MG63 (cell line): ENCODE measurements at places on chromosomes 13 and 19. TPM values are rescaled to one million over a fixed set of nuclear protein-coding genes. Genes with fewer than 3 reads are reported as not detected.
A peak's percentile ranks its signal among the peaks of the same experiment; 100 is the strongest.

DNA sequence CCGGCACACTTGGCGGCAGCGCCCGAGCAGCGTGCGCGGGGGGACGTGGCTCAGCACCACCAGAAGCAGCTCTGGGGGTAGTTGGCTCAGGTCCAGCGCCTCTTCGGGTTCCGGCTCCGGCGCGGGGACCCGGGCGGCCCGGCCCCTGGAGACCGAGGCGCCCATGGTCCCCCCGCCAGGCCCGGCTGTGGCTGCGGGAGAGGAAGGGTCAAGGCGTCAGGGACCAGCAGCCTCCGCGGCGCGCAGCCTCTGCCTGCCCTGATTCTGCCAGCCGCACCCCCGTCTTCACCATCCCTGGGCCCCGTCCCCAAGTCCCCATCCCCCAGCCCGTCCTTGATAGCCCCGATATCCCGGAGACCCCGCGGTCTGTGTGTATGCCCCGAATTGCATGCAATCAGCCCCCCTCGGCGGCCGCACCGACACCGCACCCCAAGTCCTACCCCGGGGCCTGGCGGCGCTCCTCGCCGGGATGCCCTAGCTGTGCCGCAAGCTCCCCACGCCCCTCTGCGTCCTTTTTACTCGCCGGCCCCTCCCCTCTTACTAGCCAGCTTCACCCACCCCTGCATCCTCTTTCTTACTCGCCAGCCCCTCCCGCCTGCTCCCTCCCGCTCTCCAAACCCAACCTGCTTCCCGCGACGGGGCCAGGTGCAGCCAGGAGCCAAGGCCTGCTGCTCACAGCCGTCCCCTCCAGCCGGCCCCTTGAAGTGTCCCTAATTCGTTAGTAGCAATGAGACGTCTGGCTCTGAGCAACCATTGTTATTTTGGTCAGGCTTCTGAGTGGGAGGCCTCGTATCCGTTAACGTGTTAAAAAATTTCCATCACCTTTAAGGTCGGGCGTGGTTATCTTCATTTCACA is at the start of gene FBXO27:
Gene FBXO27 (minus strand): TSS at position 487 of the 856 bp plus-strand sequence. CDS start 322 bp downstream, at position 165.
- no peak for DNase-seq

GRCh38 chr13:46595885-46596275 is 42.9 kb downstream of the LRCH1 start:
- no peak for DNase-seq

DNA sequence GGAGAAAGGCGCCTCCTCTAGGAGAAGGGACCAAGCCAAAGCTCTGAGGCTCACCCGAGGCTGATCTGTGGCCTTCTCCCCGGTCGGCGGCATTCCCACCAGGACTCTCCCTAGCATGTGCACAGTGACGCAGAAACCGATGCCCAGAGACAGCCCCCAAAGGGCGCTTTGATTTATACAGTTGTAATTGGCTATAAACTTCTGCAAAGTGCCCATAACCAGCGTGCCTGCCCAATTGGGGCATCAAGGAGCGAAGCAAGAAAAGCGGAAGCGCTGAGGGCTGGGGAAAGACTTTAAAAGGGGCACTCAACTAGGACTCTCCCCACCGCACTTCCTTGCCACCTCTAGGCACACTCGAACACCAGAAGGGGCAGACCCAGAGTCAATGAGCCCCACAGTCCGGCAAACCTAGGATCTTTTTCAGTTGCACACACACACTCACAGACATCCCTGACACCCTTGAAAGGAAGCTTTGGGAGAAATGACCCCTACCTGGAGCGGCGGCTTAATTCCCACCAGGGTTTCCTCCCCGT is 1.8 kb downstream of the CDX2 start:
- no peak for DNase-seq

GRCh38 chr19:39833464-39834286 is at the start of gene DYRK1B:
TSS of gene DYRK1B (minus strand) at chr19:39834162. CDS start at chr19:39831867, 2,295 bp downstream.
- peak; percentile 31 for DNase-seq

- peak; percentile 97 for DNase-seq
These were observed at the start of gene PLEKHG2 for GRCh38 chr19:39412100-39412866. TSS of gene PLEKHG2 (plus strand) at chr19:39412669. CDS start at chr19:39414087, 1,418 bp downstream.

DNA sequence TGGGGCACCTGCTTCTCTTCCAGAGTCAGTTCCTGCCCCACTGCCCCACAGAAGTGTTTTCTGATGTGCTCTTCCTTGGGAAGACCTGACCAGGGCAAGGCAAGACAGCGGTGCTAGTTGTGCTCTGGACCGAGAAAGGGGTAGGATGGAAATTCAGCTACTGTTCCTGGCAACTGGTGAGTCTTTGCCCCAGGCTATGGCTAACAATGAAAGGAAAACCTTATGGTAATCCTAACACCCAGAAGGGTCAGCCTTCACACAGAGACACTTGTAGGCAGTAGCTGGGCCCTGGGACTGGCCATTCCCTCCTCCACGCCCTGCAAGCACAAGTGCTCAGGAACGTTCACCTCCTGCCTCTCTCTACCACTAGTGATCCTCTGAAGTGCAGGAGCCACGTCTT is 9.6 kb upstream of the CYSLTR2 start:
- DNase-seq = no peak

- no peak for DNase-seq
These were observed 5.0 kb upstream of the APOE start for GRCh38 chr19:44900328-44901244.

DNA sequence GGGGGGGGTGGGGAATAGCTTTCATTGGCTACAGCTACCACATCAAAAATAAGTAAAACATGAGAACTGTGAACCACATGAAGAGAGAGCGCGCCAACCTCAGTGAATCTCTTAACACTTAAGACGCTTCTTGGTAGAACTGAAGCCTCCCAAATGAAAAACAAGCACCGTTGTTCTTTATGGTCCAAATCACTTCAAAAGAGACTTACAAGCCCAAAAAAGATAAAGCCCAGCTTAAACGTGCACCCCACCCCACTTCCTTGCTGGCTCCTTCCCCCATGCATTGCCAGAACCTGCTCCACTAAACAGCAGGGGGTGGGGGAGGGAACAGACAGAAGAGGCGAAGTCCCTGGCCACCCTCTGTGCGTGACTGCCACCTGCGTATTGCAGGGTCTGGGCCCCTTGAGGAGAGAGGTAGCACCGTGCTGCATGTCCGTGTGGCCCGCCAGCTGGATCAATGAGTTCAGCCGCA is 479.1 kb downstream of the FOXO1 start:
- DNase-seq = no peak

DNA sequence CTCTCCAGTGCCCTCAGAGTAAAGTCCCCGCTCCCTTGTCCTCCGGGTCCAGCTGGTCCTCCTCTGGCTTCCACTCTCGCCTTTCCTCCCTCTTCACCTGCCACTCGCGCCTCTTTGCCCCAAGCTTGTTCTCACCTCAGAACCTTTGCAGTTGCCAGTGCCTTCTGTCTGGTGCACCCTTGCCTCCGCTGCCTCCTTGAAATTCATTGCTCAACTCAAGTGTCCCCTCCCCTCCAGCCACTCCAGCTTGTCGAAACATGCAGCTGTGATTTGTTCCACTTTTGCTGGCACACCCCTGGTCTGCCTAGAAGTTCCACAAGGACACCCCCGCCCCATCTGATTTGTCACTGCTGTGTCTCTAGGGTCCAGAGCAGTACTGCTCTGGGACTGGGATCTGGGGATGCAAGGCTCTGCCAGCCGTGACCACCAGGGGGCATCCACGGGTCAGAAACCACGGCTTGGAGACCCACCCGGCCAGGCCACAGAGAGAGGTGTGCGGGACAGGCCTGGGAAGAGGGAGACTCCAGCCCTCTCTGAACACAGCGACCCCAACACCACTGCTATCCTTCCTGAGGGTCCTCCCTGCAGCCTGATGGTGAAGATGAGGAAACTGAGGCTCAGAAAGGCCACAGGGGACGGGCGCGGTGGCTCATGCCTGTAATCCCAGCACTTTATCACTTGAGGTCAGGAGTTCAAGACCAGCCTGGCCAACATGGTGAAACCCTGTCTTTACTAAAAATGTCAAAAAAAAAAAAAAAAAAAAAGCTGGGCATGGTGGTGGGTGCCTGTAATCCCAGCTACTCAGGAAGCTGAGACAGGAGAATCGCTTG is 49.9 kb downstream of the AP1M1 start:
- DNase-seq = peak; percentile 77

DNA sequence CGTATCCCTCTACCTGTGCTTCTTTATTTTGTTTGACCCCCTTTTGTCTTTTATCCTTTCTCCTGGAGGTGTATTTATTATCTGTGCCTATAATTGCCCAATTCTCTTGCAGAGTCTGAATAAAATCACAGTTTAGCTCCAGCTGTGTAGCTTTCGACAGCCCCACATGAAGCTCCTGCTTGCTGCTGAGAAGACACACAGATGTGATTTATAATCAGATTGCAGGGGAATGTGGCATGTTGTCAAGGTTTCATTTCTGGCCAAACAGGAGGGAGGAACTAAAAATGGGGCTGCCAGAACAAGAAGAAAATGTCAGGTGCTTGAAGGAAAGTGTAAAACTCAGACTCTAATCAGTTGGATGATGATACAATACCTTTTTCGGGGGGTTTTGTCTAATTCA is 22.7 kb downstream of the CCNA1 start:
- DNase-seq = no peak

DNA sequence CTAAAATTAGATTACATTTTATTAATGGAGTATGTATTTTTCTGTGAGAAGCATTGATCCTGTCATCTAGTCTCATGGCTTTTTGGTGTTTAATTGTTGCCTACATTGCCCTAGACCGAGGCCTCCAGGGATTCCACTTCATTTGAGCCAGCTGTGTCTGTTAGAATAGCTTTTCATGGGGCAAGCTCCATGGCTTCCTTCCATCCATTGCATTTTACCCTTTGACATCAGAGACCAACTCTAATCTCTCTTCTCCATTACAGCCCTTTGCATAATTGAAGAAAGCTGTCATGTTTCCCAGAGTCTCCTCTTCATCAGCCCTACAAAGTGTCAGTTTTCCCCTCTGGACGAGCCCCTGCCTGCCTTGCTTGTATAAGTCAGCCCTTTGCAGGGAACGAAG is 70.6 kb downstream of the MTUS2 start:
- no peak for DNase-seq

The LILRA1 gene
- total RNA-seq = not detected in 2 replicates

The ZNF90 gene
- total RNA-seq = 0.40 and 0.99 TPM in 2 replicates

The EMP3 gene
- total RNA-seq = 149 and 258 TPM in 2 replicates

The ZNF865 gene
- 0.66 and 0.69 TPM in 2 replicates for total RNA-seq

The DHDH gene
- not detected in 2 replicates for total RNA-seq

The TPRX2 gene
- total RNA-seq = not detected in 2 replicates
